ENCODE measurements at places on chromosomes 2 and 18.

- no peak for DNase-seq
These were observed 67.3 kb upstream of the SPOPL start for GRCh38 chr2:138433995-138434951.

DNA sequence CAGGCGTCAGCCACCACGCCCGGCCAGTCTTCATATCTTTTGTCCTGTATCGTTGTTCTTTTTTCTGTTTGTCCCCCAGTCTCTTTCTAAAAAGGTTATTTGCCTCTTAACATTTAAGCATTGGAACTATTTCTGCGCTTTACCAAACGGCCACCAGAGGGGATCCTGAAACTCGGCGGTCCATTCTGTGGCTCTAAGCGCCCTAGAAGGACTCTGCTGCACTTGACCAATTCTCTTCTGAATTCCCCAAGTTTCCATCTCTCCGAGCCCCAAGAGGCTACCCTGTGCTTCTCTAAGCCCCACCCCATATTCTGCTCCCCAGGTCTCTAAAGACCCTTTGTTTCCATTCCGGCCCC, 33.1 kb upstream of the REG3G start:
- DNase-seq, result no peak

DNA sequence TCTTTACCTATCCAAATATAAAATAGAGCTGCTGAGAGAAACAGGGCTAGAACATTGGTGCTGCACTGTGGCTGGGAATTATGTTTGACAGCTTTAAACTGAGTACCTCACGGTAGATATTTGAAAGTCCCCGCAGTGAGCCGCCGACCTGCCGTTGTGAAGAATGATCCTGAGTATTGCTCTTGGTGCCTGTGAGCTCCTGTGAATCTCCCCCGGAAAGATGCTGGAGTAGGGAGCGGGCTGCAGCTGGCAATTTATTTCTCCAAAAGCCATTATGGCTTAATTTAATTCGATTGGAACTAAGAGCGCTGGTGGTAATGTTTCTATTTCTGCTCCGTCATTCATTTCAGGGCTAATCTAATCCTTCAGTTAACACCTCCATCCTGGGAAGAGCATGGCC, 129.4 kb upstream of the TPO start:
- no peak for DNase-seq

GRCh38 chr2:70094978-70095719, 7.9 kb downstream of the PCBP1 start:
- peak; percentile 46 for DNase-seq

GRCh38 chr2:121273116-121273515, 11.9 kb downstream of the TFCP2L1 start:
- no peak for DNase-seq

All from activated T-helper 2 cell treated with anti-CD3 and anti-CD28 coated beads, Interferon-gamma antibody, Interleukin-2, Interleukin-4, amounts not matched to agents 10 μg/mL and 5 μg/mL and 100 μg/mL, durations not matched to agents 14 hours and 24 hours and 36 hours (primary cell).